ENCODE measurements at places on chromosomes 2 and 18.
A peak's percentile ranks its signal among the peaks of the same experiment; 100 is the strongest.

GRCh38 chr2:97844311-97844859 lies 131.0 kb downstream of the ZAP70 start:
- DNase-seq, result no peak

- DNase-seq, result no peak
Measured at GRCh38 chr2:62450716-62451191, 55.2 kb downstream of the TMEM17 start.

DNA sequence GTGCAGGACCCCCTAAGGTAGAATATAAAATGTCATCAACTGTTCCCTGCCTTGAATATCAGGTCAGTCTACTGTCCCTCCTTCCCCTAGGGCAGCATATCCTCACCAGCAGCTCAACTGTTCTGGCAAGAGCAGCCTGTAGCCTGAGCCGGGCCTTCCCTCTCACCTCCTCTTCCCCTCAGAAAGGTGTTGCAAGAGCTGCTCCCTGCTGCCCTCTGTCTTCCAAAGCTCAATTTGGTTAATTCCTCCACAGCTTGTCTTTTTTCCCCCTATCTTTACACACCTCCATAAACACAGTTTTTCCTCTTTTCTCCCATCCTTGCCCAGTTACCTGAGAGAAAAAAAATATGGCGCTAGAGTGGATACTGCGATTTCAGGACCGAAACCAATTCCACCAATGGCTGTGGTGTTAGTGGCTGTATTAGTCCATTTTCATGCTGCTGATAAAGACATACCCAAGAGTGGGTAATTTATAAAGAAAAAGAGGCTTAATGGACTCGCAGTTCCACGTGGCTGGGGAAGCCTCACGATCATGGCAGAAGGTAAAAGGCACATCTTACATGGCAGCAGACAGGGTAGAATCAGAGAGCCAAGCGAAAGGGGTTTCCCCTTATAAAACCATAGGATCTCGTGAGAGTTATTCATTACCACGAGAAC lies 184.7 kb downstream of the MREG start:
- peak; percentile 73 for DNase-seq

GRCh38 chr2:239465017-239466001 lies 64.5 kb upstream of the HDAC4 start:
- DNase-seq, result peak; percentile 56

- DNase-seq, result no peak
Measured at GRCh38 chr2:220512419-220512818, 885.0 kb downstream of the SLC4A3 start.

Data from iPS-NIHi11 (cell line).